Activated CD4-positive, alpha-beta T cell treated with anti-CD3 and anti-CD28 coated beads, Interleukin-2, amount 50 U/mL, for 48 hours (primary cell): ENCODE measurements at places on chromosomes 4 and X.

DNA sequence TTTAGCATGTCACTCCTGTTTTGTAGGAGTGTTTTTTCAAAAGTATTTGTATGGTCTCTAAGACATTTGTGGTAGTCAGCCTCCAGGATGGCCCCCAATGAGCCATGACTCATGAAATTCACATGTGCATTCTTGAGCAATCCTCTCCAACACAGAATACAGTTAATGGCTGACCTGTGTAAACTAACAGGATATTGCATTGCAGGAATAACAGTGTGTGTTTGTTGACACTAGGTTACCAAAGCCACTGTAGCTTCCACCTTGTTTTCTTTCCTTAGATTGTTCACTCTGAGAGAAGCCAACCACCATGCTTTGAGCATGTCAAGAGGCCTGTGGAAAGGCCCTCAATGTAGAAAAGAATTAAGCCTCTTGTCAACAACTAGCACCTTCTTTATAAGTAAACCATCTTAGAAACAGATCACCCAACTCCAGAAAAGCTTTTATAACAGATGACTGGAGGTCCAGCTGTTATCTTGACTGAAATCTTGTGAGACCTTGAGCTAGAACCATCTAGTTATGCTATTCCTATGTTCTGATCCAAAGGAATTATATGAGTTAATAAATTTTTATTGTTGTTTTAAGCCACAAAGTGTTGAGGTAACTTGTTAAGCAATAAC lies 28.5 kb downstream of the TBCK start:
- no peak for DNase-seq

- no peak for DNase-seq
Observed at GRCh38 chrX:41452565-41453356, 5.6 kb downstream of the NYX start.

DNA sequence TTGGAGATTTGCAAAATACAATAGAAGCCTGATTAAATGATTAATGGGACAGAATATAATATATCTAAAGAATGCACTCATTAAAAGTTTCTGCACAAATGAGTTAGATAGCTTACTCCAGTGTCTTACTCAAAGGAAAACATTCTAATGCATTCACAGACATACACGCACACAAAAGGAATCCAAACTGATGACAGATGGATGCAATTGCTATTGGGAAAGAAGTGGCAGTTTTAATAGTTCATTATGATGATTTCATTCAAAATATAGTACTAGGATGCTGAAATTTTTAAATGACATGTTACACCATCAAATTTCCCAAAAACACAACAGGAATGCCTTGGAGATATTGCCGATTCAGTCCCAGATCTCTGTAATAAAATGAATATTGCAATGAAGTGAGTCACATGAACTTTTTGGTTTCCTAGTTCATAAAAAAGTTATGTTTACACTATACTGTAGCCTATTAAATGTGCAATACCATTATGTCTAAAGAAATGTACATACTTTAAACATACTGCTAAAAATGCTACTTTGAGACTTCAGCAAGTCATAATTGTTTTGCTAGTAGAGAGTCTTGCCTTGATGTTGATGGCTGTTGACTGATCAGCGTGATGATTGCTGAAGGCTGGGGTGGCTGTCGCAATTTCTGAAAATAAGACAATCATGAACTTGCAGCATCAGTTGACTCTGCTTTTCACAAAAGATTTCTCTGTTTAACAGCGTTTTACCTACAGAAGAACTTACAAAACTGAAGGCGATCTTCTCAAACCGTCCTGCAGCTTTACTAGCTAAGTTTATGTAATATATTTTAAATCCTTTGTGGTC lies 45.6 kb downstream of the BBS12 start:
- DNase-seq: no peak

DNA sequence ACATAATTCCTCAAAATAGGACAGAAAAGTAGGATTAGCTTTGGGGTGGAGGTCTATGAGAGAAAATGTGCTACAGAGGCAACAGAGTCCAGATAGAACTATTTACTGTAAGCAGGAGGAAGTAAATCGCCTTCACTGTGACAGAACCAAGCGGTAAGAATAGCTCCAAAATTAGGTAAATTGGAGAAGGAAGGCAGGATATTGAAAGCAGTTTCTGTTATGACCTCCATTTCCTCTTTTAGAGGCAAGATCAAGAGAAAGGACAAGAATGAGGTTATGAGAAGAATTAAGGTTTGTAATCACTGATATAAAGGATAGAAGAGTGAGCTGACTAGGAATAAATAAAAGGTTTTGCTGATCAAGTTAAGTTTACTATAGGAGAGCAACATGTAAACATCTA lies 44.1 kb upstream of the NEUROG2 start:
- DNase-seq: no peak

- DNase-seq: no peak
Observed at GRCh38 chr4:109183931-109184490, 118.4 kb downstream of the COL25A1 start.

DNA sequence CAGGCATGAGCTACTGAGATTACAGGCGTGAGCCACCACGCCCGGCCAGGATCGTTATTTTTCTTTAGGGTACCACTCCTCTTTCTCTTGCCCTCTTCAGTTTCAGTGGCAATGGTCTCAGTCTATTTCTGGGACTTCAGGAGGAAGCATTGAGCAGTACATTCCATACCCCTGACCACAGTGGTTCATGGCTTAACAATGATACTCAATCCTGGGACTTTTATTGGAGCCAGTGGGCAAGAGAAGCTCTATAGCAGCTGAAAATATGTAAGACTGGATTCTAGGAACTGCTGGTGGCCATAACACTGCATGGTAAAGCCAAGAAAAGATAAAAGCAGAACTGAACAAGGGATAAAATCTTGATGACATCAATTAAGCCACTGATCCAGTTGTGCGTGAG lies 5.8 kb upstream of the CCNA2 start:
- DNase-seq: no peak

DNA sequence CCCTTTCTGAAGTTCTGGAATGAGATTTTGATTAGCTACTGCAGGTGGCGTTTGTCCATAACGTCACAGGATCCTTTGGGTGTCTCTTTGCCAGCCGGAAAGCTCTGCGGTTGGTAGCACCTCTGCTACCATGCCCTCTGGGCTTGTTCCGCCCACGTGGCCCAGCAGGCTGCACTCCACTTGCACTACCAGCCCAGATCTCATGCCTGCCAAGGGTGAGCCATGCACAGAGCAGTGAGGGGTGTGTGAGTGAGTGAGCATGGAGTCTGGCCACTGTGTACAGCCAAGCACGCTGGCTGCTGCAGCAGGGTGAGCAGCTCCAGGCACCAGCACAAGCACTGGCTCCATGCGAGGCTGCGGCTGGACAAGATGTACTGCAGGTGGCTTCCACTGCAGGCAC lies 6.6 kb upstream of the HNRNPD start:
- no peak for DNase-seq

- no peak for DNase-seq
Observed at GRCh38 chrX:155745792-155746191, 133.0 kb upstream of the TMLHE start.
